ENCODE measurements at places on chromosomes 4 and X. TPM values are rescaled to one million over a fixed set of nuclear protein-coding genes. Genes with fewer than 3 reads are reported as not detected.
A peak's percentile ranks its signal among the peaks of the same experiment; 100 is the strongest.

DNA sequence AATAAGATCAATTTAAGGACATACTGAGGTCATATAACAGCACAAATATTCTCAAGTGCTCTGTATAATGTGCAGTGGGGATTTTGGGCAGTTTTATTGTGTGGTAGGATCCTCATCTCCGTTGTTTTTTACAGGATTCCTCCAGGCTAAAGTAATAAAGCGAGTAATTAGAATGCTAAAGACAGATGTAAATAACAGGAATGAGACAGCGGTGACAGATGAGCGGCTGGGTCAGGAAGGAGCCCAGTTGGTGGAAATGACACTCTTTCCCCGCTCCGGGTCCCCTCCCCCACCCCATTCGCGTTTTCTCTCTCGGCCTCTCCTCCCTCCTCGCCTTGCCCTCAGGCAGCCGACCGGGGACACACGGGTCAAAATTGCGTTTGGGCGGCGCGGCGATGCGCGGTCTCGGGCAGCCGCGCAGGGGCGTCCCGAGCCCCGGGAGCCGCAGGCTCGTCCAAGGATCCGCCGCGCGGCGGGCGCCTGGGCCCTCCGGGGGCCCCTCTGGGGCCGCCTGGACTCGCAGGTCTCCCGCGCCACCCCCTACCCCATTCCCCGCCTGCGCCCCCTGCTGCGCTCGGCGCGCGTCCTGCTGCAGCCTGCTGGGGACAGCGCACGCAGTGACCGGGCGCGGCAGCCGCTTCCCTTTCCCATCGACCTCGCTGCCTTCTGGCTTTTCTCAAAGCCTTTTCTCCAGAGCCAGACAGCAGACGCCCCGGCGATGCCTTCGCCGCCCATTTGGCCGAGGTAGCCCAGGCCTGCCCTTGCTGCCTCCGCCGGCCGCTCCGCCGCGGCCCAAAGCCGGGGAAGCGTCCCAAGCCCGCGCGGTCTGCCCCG is 16.2 kb downstream of the POU4F2 start:
- H3K36me3 ChIP-seq: no peaks in the 10 kb centered on the region
- peaks cover 57% of the 10 kb centered on the region for H3K27me3 ChIP-seq
- H3K4me3 ChIP-seq: peak overlapping the region; percentile 64

- H3K4me1 ChIP-seq: no peaks in the 10 kb centered on the region
- no peak for DNase-seq
- no peaks in the 10 kb centered on the region for H3K36me3 ChIP-seq
- no peak overlapping the region for H3K27ac ChIP-seq
- no peaks in the 10 kb centered on the region for H3K27me3 ChIP-seq
These were observed 147.3 kb upstream of the CLNK start for GRCh38 chr4:10831727-10832408.

GRCh38 chr4:117512414-117512813 is 427.0 kb upstream of the TRAM1L1 start:
- no peak for DNase-seq
- no peak overlapping the region for H3K4me3 ChIP-seq
- H3K36me3 ChIP-seq: no peaks in the 10 kb centered on the region

- no peaks in the 10 kb centered on the region for H3K27me3 ChIP-seq
- H3K4me3 ChIP-seq: no peak overlapping the region
- no peak overlapping the region for H3K27ac ChIP-seq
- no peak for DNase-seq
These were observed 222.1 kb downstream of the PCDH18 start for GRCh38 chr4:137310166-137310565.

GRCh38 chrX:123361371-123361770 is 177.3 kb downstream of the GRIA3 start:
- no peak overlapping the region for H3K27ac ChIP-seq
- H3K4me1 ChIP-seq: no peaks in the 10 kb centered on the region
- no peaks in the 10 kb centered on the region for H3K27me3 ChIP-seq

DNA sequence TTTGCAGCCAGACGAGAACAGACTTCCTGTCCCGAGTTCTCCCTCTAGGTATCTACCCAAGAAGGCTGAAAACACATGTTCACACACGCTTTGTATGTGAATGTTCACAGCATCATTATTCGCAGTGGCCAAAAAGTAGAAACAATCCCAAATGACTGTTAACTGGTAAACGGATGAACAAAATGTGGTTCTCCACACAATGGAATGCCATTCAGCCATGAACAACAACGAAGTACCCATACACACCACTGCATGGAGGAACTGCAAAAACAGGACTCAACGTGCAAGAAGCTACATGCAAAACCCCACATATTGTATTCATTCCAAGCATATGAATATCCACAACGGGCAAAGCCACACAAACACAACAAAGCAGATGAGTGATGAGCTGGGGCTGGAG is 45.0 kb downstream of the PDHA1 start:
- no peaks in the 10 kb centered on the region for H3K4me1 ChIP-seq
- no peak for DNase-seq
- no peak overlapping the region for H3K27ac ChIP-seq
- H3K27me3 ChIP-seq: peaks cover 3% of the 10 kb centered on the region
- no peak overlapping the region for H3K4me3 ChIP-seq
- no peaks in the 10 kb centered on the region for H3K36me3 ChIP-seq

DNA sequence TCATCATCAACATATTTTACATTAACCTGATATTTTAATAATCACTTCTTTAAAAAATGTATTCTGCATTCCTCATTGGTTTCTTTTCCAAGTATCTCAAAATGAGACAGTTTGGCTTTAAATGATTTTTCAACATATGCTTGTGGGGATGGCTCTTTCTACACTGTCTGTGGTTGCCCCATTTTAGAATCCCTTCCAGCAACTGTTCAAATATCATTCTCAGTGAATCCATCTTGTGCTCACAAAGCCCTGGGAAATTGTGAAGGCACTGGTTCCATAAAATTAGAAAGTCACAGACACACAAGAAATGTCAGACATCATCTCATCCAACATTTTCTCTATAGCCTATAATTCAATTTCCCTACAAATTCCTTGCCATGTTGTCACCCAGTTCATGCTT is 103.5 kb downstream of the LNX1 start:
- no peaks in the 10 kb centered on the region for H3K4me1 ChIP-seq
- H3K27ac ChIP-seq: no peak overlapping the region
- H3K36me3 ChIP-seq: no peaks in the 10 kb centered on the region
- peaks cover 27% of the 10 kb centered on the region for H3K27me3 ChIP-seq

GRCh38 chr4:143406523-143406922 is 69.8 kb downstream of the GAB1 start:
- DNase-seq: no peak
- H3K4me1 ChIP-seq: peaks cover 9% of the 10 kb centered on the region
- H3K4me3 ChIP-seq: no peak overlapping the region
- no peaks in the 10 kb centered on the region for H3K36me3 ChIP-seq
- peaks cover 5% of the 10 kb centered on the region for H3K27me3 ChIP-seq

GRCh38 chr4:12555011-12555410 is 929.1 kb downstream of the RAB28 start:
- no peaks in the 10 kb centered on the region for H3K4me1 ChIP-seq
- no peak overlapping the region for H3K4me3 ChIP-seq
- H3K27me3 ChIP-seq: no peaks in the 10 kb centered on the region

DNA sequence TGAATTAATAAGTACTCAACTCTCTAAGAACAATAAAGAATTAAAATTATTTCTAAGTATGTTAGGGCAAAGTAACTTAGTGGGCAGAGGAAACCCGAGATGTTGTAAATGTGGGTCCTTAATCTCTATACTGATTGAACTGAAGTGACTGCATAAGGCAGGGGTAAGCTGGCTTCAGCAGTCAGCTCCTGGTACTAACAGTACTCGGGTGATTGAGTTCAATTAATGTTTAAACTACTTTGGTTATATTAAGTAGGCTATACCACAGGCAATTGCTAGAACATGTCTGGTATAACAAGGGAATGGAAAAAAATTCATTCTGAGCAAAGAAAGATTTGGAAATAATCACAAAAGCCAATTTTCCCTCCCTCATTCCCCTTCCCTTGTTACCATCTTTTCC is 90.7 kb downstream of the LNX1 start:
- no peak overlapping the region for H3K27ac ChIP-seq
- H3K36me3 ChIP-seq: no peaks in the 10 kb centered on the region
- H3K4me1 ChIP-seq: no peaks in the 10 kb centered on the region
- H3K27me3 ChIP-seq: peaks cover 5% of the 10 kb centered on the region

GRCh38 chr4:86497131-86497530 is 97.0 kb upstream of the PTPN13 start:
- H3K36me3 ChIP-seq: no peaks in the 10 kb centered on the region
- no peak overlapping the region for H3K4me3 ChIP-seq
- peaks cover 7% of the 10 kb centered on the region for H3K27me3 ChIP-seq
- peaks cover 18% of the 10 kb centered on the region for H3K4me1 ChIP-seq
- no peak overlapping the region for H3K27ac ChIP-seq

DNA sequence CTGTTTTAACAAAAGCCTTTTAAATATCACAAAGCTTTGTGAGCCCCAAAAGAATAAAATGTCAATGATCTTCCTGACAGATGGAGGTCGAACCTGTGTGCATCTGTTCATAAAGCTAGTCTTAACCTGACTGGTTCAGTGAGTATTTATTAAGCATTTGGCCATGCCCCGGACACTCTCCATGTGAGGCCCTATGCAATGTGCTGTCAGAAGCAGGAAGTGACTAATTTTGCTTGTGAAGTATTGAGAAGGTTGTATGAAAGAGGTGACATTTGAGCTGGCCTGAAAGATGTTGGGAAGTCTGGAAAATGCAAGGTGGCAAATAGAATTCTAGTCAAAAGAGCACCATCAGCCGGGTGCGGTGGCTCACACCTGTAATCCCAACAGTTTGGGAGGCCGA is 171.4 kb downstream of the MSL3 start:
- H3K4me3 ChIP-seq: no peak overlapping the region
- H3K27me3 ChIP-seq: no peaks in the 10 kb centered on the region
- H3K36me3 ChIP-seq: no peaks in the 10 kb centered on the region
- no peaks in the 10 kb centered on the region for H3K4me1 ChIP-seq
- no peak overlapping the region for H3K27ac ChIP-seq
- DNase-seq: no peak

GRCh38 chrX:145865082-145865481 is 47.5 kb downstream of the SLITRK2 start:
- no peak overlapping the region for H3K27ac ChIP-seq
- no peaks in the 10 kb centered on the region for H3K4me1 ChIP-seq
- no peaks in the 10 kb centered on the region for H3K27me3 ChIP-seq
- H3K36me3 ChIP-seq: no peaks in the 10 kb centered on the region

GRCh38 chrX:23515028-23515427 is 152.3 kb upstream of the PRDX4 start:
- DNase-seq: no peak
- no peaks in the 10 kb centered on the region for H3K27me3 ChIP-seq
- H3K36me3 ChIP-seq: no peaks in the 10 kb centered on the region

DNA sequence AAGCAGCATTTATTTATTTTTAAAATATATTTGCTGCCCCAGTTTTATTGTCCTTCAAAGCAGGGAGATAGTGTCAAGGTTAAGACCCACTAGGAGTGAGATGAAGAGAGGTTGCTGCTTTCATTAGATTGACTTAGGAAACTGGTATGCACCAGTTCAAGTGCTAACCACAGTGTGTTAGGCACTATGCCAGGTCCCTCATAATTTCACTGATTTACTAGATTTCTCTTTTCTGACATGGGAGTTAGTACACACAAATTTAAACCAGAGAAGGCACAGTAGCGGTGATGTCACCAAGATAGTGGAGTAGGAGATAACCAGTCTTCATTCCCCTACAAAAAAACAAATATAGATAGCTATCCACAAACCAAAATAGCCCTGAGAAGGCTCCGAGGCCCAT is 14.3 kb downstream of the RRAGB start:
- peaks cover 54% of the 10 kb centered on the region for H3K36me3 ChIP-seq
- no peak overlapping the region for H3K4me3 ChIP-seq
- H3K27me3 ChIP-seq: no peaks in the 10 kb centered on the region
- no peaks in the 10 kb centered on the region for H3K4me1 ChIP-seq

GRCh38 chr4:67723949-67724348 is 23.0 kb upstream of the UBA6 start:
- peaks cover 8% of the 10 kb centered on the region for H3K4me1 ChIP-seq
- H3K27me3 ChIP-seq: no peaks in the 10 kb centered on the region
- H3K27ac ChIP-seq: no peak overlapping the region
- H3K36me3 ChIP-seq: peaks cover 42% of the 10 kb centered on the region
- DNase-seq: no peak
- H3K4me3 ChIP-seq: no peak overlapping the region

GRCh38 chr4:93776386-93777080 is 52.0 kb upstream of the ATOH1 start:
- no peaks in the 10 kb centered on the region for H3K27me3 ChIP-seq
- no peaks in the 10 kb centered on the region for H3K4me1 ChIP-seq
- DNase-seq: no peak
- H3K27ac ChIP-seq: no peak overlapping the region

DNA sequence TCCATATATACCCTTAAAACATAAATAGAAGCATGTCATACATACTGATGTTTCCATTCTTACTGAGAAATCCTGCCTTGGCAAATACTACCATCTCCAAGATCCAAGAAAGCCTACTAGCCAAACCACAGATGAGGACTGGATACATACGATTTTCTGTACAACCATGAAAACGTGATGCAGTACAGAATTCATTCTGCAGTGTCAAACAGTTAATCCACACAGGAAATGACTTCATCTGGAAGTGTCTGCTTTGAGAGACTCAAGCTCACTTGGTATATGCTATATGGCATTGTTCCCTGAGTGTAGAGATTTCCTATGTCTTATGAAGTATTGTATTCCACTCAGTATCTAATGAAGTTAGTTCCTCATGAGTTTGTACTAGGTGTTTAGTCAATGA is 94.3 kb downstream of the CT47B1 start:
- H3K27me3 ChIP-seq: peaks cover 2% of the 10 kb centered on the region
- DNase-seq: no peak
- no peak overlapping the region for H3K4me3 ChIP-seq

GRCh38 chrX:54495814-54496516 is at the start of gene FGD1:
Gene FGD1, minus strand, starts transcription at chrX:54496234. Its CDS starts 802 bp downstream, at chrX:54495432.
- peak within 1 kb of the TSS; percentile 40 for H3K4me3 ChIP-seq
- H3K4me1 ChIP-seq: no peaks in the 10 kb centered on the region

GRCh38 chr4:188295899-188296298 is 156.7 kb downstream of the TRIML1 start:
- H3K36me3 ChIP-seq: no peaks in the 10 kb centered on the region
- no peak overlapping the region for H3K27ac ChIP-seq
- DNase-seq: no peak
- no peaks in the 10 kb centered on the region for H3K4me1 ChIP-seq
- H3K4me3 ChIP-seq: no peak overlapping the region
- H3K27me3 ChIP-seq: no peaks in the 10 kb centered on the region

DNA sequence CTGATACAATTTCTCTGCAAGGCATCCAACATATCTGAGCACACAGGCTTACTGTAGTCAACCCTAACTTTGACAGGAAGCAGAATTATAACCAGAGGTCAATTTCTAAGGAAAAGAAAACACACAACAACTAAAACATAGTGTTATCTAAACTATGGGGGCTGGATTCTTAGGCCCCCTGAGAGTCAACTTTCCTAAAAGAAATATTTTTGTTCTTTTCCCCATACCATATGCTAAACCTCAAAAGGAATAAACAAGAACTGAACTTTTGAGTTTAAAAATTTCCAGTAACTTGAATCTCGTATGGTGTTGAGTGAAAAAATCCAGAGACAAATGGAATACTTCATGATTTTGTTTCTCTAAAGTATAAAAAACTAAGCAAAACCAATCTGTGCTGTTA is 42.9 kb downstream of the ATXN3L start:
- no peak for DNase-seq
- H3K4me3 ChIP-seq: no peak overlapping the region
- H3K27me3 ChIP-seq: no peaks in the 10 kb centered on the region
- no peaks in the 10 kb centered on the region for H3K4me1 ChIP-seq
- no peak overlapping the region for H3K27ac ChIP-seq
- no peaks in the 10 kb centered on the region for H3K36me3 ChIP-seq

GRCh38 chr4:17708992-17709762 is 72.2 kb downstream of the FAM184B start:
- no peaks in the 10 kb centered on the region for H3K27me3 ChIP-seq
- no peak for DNase-seq
- no peak overlapping the region for H3K4me3 ChIP-seq
- no peaks in the 10 kb centered on the region for H3K4me1 ChIP-seq
- no peaks in the 10 kb centered on the region for H3K36me3 ChIP-seq

EPGN gene
- total RNA-seq: not detected

TXLNG gene
- 10.8 TPM for total RNA-seq

DMP1 gene
- not detected for total RNA-seq

SRPK3 gene
- total RNA-seq: not detected

MAGED4B gene
- total RNA-seq: 0.47 TPM

S100G gene
- not detected for total RNA-seq
